ENCODE measurements at places on chromosomes 12 and 14.

DNA sequence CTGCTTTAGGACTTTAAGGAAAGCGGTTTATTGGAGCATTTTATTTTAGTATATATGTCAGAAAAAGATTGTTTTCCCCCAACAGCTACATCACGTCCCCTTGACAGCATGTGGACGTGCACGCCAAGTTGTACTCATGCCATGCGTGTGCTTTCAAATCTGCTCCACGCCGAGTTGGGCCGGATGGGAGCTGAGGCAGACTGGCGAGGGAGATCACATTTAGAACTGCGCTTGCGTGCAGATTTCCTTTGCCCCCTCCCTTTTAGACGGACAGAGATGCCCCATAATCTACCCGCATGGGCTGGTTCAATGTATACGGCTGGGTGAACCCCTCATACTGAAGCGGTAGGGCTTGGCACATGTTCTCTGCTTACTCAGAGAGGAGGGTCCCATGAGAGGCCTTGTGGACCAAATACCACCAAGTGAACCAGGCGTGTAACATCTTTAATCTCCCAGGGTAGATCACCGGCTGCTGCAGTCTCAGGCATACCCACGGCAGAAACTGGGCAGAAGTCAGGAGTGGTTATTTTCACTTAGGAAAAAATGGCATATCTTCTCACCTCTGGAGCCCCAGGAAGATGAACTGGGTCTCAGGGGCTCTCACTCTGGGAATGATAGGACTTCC, 92.1 kb downstream of the ESR2 start:
- no peak for DNase-seq

- no peak for DNase-seq
Measured at GRCh38 chr12:128790221-128790620, 33.5 kb downstream of the SLC15A4 start.

DNA sequence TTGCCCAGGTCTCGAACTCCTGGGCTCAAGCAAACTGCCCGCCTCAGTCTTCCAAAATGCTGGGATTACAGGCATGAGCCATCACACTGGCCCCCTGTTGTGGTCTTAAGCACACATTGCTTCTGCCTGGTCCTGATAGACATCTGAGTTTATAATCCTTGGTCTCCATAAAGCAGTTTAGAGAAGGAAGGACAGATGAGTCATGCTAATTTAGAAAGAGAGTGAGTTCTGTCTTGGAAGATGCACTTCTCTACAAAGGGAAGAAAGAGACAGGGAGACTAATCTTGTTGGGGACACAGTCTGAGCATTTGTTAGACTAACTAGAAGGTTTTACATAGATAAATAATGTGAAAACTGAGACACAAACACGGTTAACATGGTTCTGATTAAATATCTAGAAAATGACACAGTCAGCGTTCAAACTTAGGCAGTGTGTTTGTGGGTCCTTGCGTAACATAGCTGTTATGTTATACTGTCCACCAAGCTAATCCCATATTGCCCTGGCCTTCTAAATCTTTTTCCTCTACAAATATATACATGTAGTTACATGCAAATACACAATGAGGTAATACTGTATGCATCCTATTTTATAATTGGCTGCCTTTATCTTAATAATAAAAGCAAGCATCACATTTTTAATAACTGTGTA, 31.0 kb downstream of the SAMD4A start:
- DNase-seq = no peak

GRCh38 chr12:89453121-89453978, 71.2 kb downstream of the GALNT4 start:
- DNase-seq = no peak

- DNase-seq = no peak
Measured at GRCh38 chr12:81141217-81141616, 63.3 kb downstream of the ACSS3 start.

- DNase-seq = no peak
Measured at GRCh38 chr12:3892631-3893030, 19.4 kb upstream of the PARP11 start.

DNA sequence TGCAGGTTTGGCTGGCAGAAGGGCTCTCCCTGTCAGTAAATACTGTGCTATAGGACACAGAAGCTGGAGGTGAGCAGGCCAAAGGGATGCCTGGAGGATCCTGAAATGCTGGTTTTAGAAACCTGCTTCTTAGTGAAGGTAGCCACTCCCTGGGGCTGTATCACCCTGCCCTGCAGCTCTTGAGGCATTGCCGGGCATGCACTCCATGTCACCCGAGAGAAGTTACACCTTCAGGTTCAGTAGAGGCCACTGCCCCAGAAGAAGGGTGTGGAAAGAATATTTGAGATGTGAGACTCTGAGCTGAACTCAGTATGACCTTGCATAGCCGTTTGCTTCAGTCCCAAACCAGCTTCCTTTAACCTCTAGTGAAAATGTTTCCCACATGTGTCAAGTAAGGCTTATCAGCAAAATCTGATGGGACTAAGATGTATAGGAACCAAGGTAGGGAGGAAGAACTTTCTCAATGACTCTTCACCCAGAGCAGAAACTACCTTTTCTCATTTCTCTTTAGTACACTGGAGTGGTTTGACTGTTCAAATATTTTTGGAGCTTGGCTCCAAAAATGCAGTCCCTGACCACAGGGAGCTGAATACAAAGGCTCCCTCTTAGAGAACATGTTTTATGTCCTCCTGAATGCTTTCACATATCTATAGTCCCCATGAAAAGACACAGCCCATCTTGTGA, 164.5 kb upstream of the DYRK2 start:
- no peak for DNase-seq

DNA sequence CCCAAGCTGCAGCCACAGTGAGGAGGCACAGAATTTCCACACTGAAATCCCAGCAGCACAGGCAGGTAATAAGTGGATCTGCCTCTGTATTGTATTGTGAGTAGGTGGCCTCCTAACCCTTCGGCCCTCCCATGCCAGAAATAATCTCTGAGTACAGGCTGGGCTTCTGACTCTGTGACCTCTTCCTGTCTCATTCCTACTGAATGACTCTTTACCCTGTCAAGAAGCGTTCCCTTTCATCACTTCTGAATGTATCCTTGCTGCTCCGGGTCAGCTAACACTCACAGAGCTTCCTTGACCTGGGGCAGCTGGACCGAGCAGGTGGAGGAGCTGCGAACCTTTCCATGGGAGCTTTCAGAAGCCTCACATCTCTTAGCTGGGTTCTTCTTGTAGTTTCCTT, 119.6 kb downstream of the SLC8A3 start:
- DNase-seq = no peak

DNA sequence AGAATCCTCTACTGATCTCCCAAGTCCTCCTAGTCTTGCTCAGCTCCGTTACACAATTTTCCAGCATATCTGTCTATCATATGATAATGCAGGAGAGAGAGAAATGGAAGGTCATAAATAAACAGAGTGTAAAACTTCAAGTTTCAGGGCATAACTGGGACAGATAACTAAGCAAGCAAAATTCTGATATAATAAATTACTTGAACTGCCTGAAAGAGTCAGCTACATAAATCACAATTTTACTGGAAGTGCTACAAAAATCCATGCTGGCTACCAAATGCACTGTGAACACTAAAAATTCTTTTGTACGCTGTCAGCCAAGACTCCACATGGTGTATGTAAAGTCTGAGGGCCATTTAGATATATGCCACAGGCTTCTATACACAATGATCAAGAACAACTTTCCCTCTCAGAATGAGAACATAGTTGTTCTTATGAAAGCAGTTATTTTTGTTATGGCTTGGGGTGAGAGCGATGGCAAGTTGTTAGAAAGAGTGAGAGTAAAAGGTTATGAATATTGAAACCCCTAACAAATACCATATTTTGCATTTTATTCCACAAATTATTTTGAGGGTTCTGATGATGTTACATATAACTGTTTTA, 41.1 kb downstream of the GRIP1 start:
- DNase-seq = no peak

- DNase-seq = no peak
Measured at GRCh38 chr14:54893151-54893760, 9.4 kb downstream of the GCH1 start.

- no peak for DNase-seq
Measured at GRCh38 chr12:82780517-82780916, 93.8 kb downstream of the TMTC2 start.

DNA sequence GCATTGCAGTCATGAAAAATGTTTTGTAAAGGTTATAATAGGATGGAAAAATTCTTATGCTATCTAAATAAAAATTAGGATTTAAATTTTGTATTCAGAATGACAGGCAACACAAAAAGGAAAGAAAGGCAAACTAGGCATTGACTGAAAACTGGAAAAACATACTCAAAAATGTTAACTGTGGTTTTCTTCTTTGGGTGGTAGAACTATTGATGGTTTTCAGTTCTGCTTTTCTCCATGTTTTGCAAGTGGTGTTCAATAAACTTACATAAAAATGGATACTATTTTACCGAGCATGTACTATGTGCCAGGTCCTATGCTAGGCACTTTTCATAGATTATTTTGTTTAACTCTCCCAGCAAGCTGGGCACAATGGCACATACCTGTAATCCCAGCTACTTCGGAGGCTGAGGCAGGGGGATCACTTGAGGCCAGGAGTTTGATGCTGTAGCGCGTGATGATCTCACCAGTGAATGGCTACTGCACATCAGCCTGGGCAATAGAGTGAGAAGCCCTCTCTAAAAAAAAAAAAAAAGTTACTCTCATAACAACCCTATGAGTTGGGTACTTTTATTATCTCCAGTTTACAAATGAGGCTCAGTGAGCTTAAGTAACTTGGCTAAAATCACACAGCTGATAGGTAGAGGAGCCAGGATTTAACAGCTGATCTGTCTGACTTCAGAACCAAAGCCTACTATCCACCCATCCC, 26.3 kb upstream of the TCP11L2 start:
- no peak for DNase-seq

DNA sequence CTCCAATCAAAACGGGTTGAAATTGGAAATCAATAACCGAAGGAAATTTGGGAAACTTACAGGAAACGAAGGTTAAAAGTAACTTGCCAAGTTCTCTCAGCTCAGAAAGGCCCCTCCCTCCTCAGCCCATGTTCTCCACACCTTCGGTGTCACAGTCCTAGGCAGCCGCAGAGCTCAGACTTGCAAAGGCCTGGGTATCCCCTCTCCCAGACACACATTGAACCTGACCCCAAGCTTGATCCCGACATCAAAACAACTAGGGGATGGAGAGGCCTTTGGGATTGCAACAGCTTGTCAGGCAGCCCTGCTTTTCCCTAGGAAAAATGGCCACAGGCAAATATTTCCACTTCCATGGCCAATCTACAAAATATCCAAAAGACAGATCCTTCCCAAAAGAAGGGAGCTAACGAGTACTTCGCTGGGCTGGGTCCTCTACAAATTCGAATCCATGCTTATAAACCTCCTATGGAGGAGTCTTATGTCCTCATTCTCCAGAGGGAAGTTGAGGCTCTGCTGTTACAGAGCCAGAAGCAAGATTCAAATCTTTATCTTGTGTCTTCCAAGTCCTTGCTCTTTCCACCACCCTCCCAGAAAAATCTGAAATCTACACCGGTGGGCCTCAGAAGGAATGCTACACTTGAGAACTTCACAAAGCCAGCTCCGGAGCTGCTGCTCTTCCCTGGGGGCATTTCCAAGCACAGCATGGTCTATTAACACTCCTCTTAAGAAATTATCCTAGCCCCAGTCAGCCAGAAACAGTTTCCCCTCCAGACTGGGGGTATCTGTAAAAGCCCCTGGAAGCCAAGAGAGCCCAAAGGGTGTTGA, 35.7 kb upstream of the PNMA1 start:
- DNase-seq = no peak

GRCh38 chr12:98154850-98155249, 360.5 kb upstream of the TMPO start:
- no peak for DNase-seq

GRCh38 chr12:92289629-92290349, 144.1 kb upstream of the BTG1 start:
- no peak for DNase-seq

GRCh38 chr14:96191353-96191752, 13.3 kb upstream of the BDKRB2 start:
- DNase-seq = no peak

- DNase-seq = no peak
Measured at GRCh38 chr14:93375673-93376156, 28.7 kb downstream of the COX8C start.

- no peak for DNase-seq
Measured at GRCh38 chr12:106634206-106634605, 51.4 kb downstream of the RFX4 start.

GRCh38 chr12:103901518-103902173, 28.6 kb upstream of the HSP90B1 start:
- no peak for DNase-seq

DNA sequence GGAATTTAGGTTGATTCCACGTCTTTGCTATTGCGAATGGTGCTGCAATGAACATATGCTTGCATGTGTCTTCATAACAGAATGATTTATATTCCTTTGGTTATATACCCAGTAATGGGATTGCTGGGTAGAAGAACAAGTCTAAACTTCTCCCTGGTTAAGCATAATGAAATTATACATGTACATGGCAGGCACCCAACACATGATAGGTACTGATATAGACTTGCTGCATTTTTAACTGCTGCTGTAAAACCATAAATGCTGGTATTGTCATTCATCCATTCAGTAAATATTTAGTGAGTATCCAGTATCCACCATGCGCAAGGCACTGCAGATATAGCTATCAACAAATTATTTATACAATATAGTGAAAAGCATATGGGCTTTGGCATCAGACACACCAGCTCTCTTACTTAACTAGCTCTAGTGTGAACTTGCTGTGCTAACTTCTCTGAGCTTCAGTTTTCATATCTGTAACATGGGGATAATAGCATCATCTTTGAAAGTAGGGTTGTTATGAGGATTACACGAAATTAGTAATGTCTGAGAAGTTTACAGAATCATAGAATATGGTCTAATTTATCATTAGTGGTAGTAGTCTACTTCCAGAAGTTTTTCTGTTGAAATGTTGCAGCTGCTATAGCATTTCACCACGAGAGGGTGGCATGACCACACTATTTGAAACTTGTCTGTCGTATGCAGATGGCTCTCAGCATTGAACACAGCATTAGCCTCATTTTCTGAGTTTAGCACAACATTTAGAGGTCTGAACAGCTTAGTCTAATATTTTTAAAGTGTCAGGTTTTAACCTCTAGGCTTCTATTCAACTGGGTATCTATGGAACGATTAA, 32.0 kb upstream of the SEL1L start:
- no peak for DNase-seq

GRCh38 chr12:132583411-132583710, 27.0 kb downstream of the LRCOL1 start:
- DNase-seq = no peak

Measured in heart left ventricle (tissue), 16 donors.